ENCODE measurements at places on chromosomes 3 and 15.

GRCh38 chr3:184716622-184717398, 4.9 kb upstream of the MAGEF1 start:
- no peak for DNase-seq

GRCh38 chr3:64748244-64748904, 60.6 kb upstream of the ADAMTS9 start:
- DNase-seq = no peak

DNA sequence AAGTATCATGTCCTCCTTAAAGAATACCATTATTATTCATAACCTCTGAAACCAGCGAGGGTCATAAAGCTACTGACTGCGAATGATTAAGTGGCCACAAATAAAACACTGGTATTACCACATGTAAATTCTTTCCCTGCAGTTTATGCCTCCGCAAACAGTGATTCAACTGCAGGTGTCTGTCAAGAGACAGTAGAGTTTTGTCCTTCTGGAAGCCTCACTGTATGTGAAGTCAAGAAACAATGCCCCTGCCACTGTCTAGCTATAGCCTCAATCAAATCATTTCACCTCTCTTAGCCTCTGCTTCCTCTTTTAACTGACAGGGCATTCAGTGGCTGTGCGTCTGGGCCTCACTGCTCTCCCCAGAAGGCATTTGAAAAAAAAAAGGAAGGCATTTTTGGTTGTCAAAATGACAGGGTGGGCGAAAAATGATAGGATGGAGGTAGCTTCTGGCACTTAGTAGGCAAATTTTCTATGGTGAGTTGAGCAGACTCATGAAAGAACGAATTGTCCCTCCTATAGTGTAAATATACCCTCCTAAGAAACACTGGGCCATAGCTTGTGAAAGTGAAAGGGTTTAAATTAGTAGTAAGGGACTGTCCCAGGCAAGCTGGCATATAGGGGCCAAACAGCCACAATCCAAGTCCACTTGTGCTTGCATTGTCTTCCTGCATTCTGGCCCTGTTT, 66.7 kb downstream of the FILIP1L start:
- no peak for DNase-seq

DNA sequence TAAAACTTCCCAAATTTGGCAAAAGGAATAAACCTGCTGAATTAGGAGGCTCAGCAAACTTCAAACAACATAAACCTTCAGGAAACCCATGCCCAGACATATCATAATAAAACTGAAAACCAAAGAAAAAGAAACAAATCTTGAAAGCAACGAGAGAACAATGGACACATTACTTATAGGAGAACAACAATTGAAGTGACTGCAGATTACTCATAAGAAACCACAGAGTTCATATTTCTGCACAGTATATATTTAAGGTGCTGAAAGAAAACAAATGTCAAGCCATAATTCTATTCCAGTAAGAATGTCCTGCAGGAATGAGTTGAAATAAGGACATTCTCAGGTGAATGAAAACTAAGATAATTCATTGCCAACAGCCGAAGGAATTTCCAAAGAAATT, 80.8 kb upstream of the PROK2 start:
- DNase-seq = no peak

GRCh38 chr15:68704496-68705021, 116.1 kb downstream of the ANP32A start:
- no peak for DNase-seq

DNA sequence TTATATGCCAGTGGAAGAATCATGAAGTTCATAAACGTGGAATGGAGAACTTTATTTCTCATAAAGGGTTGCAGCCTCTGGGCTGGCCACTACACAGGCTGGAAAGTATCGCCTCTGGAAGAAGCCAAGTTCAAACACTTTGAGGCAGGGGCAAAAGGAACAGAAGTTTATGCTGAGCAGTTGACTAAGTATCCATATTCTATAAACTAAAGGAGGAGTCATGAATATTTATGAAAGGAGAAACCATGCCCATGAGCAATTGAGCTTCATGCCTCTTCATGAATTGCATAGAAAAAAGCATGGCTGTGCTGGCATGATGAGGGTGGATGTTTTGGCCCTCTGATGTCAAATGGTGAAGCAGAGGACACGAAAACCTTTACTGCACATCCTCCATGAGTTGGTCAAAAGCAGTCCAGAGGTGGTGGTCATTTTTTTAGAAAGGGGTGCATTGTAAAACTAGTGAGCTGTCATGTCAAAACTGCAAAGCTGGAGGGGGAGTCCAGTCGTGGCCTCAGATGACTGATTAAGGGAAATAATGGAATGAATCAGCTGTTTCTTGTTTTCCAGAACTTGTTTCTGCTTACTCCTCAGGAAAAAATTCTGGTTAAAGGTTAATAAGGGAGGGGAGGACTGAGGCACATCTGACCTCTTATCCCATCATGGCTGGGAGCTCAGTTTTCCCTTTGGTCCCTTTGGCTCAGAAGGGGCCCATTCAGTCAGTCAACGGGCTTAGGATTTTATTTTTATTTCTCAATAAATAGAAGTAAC, 276.7 kb downstream of the CHL1 start:
- no peak for DNase-seq

DNA sequence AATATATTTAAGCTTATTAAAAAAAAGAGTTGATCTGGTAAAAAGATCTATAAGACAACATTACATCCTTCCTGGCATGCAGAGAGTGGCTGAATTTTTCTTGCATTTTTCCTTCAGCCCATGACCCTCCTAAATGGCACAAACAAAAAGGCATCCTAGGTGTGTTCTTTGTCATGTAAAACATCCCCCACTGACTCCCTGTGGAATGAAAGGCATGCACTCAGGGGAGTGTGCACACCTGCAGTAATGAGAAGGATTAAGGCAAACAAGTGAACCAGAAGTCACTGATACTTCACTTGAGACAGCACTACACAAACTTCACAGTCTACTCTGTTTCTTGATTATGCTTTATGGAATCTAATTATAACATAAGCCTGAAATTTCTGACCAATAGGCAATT, 195.0 kb downstream of the RBMS3 start:
- no peak for DNase-seq

GRCh38 chr3:170598091-170598502, 12.2 kb upstream of the SLC7A14 start:
- DNase-seq = no peak

- DNase-seq = no peak
These were observed 8.9 kb upstream of the LRRC2 start for GRCh38 chr3:46574881-46575576.

GRCh38 chr3:30073622-30074021, 532.8 kb upstream of the TGFBR2 start:
- no peak for DNase-seq

- DNase-seq = no peak
These were observed 31.9 kb upstream of the SPSB4 start for GRCh38 chr3:141019244-141019643.

- DNase-seq = no peak
These were observed 169.1 kb downstream of the CLSTN2 start for GRCh38 chr3:140103986-140104645.

DNA sequence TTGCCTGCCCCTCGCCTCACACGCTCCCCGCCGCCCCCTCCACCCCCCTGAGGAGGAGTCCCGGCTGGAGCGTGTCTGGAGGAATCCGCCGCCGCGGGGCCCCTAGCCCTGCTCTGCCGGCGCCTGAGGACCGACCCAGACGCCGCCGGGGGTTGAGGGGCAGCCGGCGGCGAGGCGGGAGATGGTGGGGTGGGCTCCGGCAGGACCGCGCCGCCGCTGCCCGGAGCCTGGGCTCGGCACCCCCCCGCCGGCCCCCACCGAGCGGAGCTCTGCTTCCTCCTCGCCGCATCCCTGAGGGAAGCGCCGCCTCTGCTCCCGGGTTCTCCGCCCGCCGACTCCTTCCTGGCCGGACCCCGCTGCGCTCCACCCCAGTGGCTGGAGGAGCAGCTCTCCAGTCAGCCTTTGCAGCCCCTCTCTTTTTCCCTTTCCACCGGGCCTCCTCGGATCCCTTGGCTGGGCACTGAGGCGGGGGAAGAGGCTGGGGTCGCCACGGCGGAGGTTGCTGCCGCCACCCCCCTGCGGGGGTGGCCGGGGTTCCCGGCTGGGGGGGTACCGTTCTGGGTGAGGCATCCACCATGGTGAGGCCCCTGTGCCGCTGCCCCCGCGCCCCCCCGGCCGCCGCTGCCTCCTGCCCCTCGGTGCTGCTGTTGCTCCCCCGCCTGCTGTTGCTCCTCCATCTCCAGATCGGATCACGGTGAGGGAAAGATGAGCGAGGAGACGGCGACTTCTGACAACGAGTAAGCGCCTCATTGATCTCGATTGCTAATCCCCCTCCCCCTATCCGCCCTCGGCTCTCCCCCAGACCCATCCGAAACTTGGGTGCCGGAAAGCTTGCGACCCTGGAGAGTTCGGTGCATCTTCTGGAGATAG, at the start of gene SPRED1:
Gene SPRED1 (plus strand): TSS at position 356 of the 870 bp plus-strand sequence. CDS start 350 bp downstream, at position 706.
- no peak for DNase-seq

- no peak for DNase-seq
These were observed 10.6 kb upstream of the GABPB1 start for GRCh38 chr15:50365570-50365969.

- no peak for DNase-seq
These were observed 1.3 kb downstream of the GREM1 start for GRCh38 chr15:32718821-32719716.

DNA sequence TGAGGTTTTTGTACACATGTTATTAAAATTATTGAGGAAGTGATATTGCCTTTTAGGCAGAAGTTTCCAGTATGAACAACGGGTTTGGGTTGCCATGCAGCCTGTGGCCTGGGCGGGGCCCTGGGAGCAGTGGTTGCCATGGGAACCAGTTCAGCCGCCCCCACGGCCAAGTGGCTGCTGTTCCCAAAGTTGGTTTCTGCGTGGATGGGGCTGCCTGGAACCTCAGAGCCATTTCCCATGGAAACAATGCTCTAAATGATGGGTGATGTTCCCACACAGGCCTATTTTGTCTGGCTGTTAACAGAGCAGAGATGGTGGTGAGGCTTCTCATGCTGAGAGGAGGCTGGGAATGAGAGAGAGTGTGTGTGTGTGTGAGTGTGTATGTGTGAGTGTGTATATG, 19.5 kb downstream of the MRAS start:
- no peak for DNase-seq

GRCh38 chr15:25678500-25678855, 184.6 kb downstream of the ATP10A start:
- no peak for DNase-seq

DNA sequence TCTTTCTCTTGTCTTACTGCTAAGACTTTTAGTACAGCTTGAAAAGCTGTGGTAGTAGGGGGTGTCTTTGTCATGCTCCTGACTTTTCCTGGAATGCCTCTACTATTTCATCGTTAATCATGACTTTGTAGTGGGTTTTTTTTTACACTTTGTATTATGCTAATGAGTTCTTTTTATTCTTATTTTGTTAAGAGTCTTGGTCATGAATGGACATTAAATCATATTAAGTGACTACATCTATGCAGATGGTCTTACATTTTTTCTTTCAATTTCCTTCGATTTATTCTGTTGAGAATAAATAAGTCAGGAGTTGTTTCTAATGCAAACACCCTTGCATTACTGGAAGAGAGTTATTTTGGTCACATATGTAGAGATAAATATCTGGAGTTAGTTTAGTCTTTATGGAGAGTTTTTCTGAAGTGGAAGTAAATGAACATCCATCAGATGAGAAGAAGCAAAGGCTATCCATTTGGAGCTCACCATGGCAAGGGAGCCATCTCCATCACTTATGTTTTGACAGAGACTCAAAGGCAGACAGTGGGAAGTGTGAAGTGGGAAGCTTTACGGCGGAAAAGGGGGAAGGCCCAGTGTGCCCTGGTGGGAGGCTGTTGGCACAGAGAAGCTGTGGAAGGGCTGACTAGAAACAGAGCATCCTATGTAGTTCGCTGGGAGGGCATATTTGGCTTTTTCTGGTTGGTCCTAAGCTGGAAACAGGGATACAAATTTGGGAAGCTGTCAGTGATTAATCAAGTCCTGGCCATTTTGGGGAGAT, 73.1 kb upstream of the PRR23E start:
- DNase-seq = no peak

GRCh38 chr3:172749230-172749965, 1.1 kb upstream of the ECT2 start:
- no peak for DNase-seq

GRCh38 chr15:45660231-45660979, 25.6 kb downstream of the SQOR start:
- no peak for DNase-seq

GRCh38 chr3:12371525-12372140, 82.8 kb downstream of the PPARG start:
- DNase-seq = no peak

DNA sequence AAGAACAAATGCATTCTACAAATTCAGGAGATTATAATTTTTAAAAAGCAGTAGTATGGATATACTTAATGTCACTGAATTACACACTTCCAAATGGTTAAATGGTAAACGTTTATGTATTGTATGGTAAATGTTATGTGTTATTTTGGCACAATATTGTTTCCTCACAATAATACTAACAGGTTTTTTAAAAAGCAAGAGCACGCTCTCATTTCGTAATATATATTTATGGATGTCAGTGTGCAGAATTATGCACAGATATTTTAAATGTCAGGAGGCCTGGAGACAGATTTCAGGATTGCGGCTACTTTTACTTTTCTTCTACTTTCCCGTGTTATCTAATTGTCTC, 533 bp downstream of the ZNF445 start:
- no peak for DNase-seq

DNA sequence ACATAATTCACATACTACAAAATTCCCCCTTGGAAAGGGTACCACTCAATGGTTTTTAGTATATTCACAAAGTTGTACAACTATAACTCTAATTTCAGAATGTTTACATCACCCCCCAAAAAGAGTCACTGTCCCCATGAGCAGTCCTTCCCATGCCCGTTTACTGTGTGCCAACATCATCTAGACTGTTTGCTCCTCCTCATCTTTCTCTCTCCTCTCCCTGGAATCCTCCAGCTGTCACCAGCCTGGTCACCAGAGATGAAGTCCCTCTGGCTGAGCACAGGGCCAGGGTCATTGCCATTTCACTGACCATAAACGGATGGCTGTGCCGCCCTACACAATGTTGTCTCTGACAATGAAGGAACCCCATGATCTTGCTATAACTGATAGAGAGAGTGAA, 45.2 kb downstream of the C2CD4B start:
- no peak for DNase-seq

DNA sequence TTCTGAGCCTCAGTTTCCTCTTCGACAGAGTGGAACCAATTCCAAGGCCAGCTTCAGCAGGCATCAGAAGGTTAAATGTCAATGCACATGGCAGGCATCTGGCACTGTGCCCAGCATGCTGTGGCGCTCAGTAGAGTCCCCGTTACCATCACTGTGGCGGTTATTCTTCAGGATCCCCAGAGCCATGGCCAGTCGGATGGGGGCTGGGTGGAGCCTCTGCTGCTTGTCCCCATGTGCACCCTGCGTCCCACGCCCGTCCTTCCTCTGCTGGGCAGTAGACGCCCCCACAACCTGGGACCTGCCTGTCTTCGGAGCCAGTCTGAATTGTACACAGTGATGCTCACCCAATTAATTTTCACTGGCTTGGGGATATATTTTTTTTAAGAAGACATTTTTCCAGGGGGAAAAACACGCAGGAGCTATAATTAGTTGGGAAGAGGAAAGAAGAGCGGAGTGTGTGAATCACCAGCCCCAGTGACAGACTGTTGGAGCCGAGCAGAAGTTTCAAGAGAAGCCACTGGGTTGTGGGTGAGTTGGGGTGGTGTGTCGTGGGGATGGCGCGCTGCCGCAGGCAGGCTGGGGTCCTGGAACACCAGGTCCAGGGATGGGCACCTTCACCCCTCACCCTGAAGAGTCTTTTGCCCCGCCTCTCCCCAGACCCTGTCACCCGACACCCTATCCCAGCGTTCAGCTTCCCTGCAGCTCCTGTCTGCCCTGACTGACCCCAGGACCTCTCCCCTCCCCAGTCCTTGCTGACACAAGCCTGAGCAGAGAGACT, 26.8 kb upstream of the RPL29 start:
- no peak for DNase-seq

- DNase-seq = no peak
These were observed 100.0 kb upstream of the IGF1R start for GRCh38 chr15:98548139-98548971.
